ENCODE measurements at places on chromosomes 1 and 21.

- DNase-seq, result no peak
These were observed 94.0 kb downstream of the CLIC6 start for GRCh38 chr21:34762786-34763185.

DNA sequence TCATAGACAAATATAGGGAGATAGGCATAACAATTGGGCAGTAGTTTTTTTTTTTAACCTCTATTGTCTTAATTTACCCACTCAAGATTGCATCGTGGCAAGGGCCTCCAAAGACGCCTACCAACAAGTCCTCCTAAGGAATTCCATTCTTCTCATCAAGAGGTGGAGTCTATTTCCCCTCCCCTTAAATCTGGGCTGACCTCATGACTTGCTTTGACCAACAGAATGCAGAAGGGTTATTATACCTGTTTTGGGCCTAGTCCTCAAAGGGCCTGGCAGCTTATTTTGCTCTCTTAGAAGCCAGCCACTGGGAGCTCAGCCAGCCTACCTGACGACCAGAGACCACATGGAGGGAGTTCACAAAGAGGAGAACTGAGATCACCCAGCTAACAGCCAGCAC, 92.3 kb downstream of the COQ8A start:
- no peak for DNase-seq

- DNase-seq, result no peak
These were observed 249.3 kb upstream of the DUSP10 start for GRCh38 chr1:221991221-221991620.

- DNase-seq, result no peak
These were observed 179.4 kb upstream of the EDN2 start for GRCh38 chr1:41663671-41664400.

GRCh38 chr1:52906135-52906603, 15.4 kb downstream of the ECHDC2 start:
- no peak for DNase-seq

GRCh38 chr1:58465825-58466629, 80.5 kb downstream of the OMA1 start:
- no peak for DNase-seq

DNA sequence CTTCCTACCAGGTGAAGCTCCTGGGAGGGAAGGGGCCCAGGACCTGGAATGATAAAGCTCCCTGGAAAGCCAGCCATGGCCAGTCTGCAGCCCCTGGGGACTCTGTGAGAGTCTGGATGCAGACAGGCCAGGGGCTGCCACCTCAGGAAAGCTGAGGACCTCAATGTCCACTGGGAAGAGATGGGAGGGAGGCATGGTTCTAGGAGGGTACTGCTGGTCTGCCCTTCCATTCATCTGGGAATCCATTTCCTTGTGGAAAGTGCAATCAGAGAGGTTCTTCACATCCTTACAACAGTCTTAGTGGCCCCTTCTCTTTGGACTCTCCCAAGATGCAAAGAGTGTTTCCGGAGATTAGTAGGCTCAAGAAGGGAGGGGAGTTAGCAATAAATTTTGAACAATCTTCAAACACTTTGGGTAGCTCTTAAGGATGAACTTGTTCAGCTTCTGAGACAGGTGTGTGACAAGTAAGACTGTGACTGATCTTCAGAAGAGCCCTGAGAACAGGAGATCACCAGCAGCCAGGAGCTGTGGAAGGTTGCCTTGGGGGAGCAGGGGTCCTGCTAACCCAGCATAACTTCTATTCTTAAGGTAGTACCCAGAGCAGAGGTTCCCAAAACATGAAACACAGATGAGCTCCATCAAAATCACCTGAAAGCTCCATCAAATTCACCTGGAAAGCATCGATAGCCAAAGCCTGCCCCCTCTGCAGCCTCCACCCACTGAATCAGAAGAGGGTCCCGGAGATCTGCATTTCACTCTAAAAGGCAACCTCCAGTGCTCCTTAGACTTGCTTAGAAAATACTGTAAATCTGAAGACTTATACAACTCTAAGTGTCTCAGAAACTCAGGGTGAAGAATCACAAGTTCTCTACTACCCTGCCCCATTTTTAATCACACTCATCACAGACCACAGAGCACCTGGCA, 616 bp upstream of the LAX1 start:
- no peak for DNase-seq

DNA sequence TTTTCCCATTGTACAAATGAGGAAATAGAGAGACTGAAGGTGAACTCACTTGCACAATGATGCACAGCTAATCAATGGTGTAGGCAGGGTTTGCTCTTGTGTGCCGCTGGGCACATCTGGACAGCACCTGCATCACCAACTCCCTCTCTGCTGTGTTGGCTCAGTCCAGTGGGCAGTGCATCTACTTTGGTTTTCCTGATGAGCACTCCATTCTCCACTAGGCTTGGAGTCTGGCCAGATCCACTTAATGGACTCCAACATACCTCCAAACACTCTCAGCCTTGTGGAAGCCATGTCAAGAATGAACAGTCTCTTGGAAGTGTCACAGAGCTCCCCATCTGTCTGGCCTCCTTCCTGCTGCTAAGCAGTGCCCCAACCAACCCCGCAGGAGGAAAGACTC, 152.2 kb downstream of the HIVEP3 start:
- DNase-seq, result no peak

DNA sequence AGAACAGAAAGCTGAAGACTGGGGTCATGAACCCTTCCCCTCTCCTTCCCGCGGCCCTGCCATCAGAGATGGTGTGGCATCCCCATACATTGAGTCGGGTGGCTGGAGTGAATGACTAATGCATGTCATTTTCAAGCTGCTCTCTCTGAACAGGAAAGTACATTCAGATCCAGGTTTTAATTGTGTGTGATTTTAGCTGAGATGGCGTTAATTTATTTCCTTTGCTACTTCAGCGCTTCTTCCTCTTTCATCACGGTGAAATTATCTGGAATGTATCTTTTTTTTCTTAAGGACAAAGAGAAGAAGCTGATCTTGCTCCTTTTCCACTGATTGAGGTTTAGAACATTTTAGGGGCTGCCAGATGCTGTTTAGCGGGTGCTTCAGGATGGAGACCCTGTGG, 8.6 kb upstream of the LRRN2 start:
- no peak for DNase-seq

- DNase-seq, result no peak
These were observed 622.5 kb downstream of the PLA2G4A start for GRCh38 chr1:187451238-187451637.

DNA sequence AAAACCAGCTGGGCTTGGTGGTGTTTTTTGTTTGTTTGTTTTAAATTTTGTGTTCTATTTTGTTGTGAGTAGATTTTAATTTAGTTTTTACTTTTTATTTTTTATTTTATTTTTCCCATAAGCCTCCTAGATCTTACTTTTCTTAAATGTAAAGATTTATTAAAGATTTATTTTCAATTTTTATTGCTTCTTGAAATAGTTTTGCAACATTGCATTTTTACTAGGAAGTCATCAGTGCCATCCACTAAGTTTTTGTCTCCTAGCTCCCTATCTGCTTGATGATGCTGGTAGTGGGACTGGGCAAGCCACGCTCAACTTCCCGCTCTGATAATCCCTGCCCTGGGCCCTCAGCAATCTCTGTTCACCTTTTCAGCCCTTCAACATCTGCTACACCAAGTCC, 175.4 kb downstream of the CDC7 start:
- DNase-seq, result no peak

GRCh38 chr1:235102993-235103411, 25.6 kb downstream of the TOMM20 start:
- no peak for DNase-seq

- no peak for DNase-seq
These were observed 24.4 kb downstream of the FABP3 start for GRCh38 chr1:31348449-31348848.

DNA sequence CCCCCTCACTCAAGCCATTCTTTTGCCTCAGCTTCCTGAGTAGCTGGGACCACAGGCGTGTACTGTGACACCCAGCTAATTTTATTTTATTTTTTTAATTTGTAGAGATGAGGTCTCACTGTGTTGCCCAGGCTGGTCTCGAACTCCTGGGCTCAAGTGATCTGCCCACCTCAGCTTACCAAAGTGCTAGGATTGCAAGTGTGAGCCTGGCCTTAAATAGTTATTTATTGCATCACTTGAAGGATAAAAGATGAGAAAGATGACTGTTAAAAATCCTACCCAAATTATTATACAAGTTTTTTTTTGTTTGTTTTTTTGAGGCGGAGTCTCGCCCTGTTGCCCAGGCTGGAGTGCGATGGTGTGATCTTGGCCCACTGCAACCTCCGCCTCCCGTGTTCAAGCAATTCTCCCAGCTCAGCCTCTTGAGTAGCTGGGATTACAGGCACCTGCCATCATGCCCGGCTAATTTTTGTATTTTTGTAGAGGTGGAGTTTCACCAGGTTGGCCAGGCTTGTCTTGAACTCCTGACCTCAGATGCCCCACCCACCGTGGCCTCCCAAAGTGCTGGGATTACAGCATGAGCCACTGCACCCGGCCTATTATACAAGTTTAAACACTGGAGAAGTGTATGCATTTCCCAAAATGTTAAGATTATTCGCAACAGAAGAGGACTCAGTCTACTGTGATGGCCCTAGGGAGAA, 2.3 kb downstream of the UTP11 start:
- no peak for DNase-seq

DNA sequence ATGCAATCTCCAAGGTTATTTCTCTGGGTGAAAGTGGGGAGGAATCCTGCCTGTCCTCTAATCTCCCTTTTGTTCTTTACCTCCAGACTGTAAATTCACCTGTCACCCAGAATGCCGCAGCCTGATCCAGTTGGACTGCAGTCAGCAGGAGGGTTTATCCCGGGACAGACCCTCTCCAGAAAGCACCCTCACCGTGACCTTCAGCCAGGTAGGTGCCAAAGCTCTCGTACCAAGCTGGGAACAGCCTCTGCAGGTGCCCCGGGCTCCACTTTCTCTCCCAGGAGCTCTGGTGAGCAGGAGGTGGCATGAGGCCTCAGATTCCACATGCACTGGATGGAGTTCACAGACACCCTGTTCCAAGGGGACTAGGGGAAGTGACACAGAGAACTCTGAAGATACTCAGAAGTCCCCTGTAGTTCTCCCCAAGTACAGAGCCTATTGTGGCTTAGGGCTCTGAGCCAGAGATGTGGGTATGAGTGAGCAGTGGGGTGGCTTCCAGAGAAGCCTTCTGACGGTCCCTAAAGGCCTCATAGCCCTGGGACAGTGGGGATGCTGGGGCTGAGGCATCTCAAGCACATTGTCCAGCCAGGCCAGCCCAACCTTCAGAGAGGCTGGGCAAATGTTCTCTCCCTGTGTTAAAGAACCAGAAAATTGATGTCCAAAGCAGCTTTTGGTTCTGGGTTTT, 30.9 kb downstream of the RASSF5 start:
- DNase-seq, result no peak

- DNase-seq, result no peak
These were observed 112.4 kb downstream of the PLXNA2 start for GRCh38 chr1:208131621-208132286.

GRCh38 chr1:26408604-26409003, 2.0 kb upstream of the LIN28A start:
- DNase-seq, result peak; percentile 77

GRCh38 chr1:84750110-84750730, 60.0 kb upstream of the SSX2IP start:
- peak; percentile 69 for DNase-seq

GRCh38 chr1:246569248-246570238, 3.3 kb downstream of the CNST start:
- DNase-seq, result peak; percentile 87

- no peak for DNase-seq
These were observed 408.1 kb upstream of the USP24 start for GRCh38 chr1:55623311-55623710.

DNA sequence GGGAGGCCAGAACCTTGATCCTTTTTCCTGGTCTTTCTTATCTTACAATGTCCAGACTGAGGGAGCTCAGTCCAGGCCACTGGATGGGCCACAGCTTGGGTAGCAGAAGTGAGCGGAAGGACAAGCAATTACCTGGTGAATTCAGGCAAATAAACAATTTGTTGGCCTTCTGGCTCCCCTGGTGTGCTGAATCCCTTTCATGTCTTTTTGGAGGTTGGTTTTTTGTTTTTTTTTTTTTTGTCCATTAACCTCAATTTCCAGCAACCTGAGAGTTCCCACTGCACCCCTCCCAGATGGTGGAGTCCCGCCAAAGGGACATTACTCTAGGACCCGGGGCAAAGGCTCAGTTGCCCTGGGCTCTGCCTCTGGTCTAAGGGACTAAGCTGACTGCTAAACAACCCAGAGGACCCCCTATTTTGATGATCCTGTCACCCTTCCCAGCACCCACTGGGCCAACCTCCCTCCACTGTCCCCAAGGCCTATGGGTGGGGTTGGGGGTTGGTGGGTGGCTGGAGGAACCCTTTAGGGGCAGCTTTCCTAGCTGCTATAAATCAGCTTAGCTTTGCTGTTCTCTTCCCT, 85.5 kb downstream of the KCND3 start:
- no peak for DNase-seq

DNA sequence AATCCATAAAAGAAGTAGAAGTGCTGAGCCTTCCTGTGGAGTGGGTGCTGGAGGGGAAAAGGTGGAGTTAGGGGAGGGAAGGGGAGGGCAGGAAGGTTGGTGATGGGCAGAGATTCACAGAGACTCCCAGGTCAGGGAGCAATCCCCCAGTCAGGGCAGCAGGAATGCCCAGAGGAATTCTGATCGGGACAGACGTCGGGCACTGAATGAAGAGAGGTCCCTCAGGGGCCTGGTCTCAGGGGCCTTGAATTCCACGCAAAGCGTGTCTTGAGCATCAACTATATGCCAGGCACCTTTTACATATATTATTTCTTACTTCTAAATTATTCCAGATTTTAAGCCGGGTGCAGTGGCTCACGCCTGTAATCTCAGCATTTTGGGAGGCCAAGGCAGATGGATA, 7.2 kb upstream of the PADI1 start:
- no peak for DNase-seq

DNA sequence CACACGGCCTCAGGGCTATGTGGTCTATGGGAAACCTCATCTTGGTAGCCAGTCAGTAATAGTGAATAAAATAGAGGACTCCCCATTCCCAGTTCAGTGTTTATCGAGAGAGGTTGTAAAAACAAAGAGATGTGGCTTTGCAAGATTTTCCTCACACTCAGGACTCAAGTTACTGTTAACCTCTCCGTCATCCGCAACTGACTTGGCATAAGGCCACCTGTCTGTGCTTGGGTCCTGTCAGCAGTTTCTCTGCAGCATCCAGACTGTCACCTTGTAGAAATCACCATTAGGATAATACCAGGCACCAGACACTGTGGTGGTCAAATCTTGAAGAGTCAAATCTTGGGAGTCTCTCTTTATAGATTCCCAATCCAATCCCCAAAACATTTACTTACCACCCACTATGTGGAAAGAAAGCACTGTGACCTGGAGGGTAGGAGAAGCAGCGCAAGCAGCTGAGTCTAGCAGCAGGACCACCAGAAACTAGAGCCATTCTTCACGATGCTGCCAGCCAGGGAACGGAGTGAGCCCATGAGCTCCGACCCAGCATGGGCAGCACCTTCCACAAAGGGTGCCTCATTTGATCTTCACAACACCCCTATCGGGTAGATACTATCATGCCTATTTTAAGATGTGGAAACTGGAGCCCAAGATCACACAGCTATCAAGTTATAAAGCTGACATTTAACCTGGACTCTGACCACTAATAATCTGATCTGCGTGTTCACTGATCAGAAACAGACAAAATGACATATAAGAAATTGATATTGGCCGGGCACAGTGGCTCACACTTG, 5.6 kb upstream of the GPR25 start:
- no peak for DNase-seq
